Hepatocyte (in vitro differentiated cells): ENCODE measurements at places on chromosomes 3 and 15.
A peak's percentile ranks its signal among the peaks of the same experiment; 100 is the strongest.

DNA sequence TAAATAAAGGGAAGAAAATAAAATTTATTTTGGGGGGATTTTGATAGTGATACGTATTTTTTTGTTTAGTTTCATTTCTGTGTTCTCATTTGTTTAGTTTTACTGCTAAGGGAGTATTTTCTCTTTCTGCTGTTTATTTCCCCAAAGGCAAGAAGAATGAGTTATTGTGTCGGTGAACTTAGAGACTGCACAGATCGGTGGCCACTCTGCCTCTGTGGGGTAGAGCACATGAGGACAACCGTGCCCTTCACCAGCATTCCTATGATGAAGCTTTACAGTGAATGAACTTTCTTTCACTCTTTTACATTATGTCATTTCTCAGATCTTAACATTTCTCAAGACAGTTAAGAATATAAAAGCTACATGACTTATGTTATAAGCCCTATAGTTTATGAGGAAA is 214.4 kb downstream of the OCA2 start:
- DNase-seq, result no peak

DNA sequence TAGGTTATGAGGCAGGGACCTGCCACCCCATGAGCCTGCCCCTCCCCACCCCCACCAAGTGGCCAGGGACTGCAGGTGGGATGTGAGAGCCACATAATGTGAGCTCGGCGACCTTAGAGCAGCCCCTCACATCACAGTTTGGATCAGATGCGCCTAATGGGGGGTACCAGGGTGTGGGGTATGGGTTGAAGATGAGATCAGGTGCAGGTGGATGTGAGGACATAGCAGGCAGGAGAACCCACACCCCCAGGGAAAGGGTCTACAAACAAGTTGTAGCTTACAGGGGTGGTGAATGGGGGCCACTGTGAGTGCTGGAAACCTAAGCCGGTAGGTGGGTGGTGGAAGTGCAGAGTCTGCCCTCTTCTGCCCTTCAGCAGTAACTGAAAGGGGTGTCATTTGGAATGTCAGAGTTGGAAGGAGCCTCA is 94.0 kb downstream of the CORO2B start:
- DNase-seq, result no peak

GRCh38 chr3:37726525-37727290 is 135.0 kb upstream of the CTDSPL start:
- no peak for DNase-seq

DNA sequence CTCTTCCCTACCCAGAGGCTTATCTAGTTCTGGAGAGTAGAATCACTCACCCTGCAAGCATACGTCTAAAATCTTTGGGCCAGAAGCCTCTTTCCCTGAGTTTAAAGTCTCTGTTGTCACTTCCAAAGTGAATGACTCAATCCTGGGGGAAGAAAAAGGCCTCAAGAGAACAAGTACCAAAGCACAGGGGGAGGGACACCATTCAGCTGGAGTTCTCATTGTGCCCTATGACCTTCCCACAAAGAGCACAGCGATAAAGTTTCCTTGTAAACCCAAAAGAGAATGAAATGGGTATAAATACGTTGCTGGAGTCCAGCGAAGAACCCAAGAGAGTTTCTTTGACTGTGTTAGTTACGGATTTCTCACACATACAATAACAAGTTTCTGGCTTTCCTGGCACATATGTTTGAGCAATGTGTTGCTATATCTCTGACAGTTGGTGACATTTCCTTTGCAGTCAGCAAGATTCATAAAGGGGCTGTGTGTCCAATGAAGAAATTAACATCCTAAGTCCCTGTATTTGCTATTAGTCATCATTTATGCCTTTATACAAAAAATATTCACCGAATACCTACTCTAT is 107.3 kb upstream of the PTPRG start:
- DNase-seq, result no peak

GRCh38 chr3:147354623-147355022 is 51.7 kb downstream of the ZIC4 start:
- DNase-seq, result no peak

- DNase-seq, result no peak
Observed at GRCh38 chr3:61300006-61300380, 48.7 kb upstream of the FHIT start.

DNA sequence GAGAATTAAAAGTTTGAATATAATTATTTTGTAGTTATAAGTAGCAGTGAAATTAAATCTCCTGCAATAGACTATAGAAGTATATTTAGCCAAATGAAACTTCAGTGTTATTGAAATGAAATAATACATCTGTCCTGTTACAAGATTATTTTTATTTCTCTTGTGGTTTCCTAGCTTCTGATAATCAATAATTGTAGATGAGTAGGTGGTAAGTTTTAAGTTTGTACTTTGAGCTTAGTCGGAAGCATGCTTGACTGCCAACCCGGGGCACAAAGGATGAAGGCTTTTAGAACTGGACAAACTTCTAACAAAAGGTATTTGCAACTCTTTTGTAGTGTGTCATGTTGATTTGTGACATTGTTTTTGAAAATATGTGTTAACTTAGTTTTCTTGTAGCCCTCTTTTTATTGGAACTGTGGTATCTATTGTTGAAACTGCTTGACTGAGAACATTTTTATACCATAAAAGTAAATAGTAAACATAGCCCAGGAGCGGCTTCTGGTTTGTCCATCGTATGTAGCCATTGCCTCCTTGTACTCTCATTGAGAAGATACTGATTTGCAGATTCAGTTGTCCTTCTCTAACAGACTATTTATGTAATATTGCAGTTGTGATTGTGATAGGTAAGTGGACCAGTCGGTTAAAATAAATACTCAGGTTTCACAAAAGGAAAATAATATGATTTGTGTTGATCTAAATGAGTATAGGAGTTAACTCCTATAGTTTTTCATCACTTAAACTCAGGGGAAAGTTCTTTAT is 2.9 kb downstream of the CTNNB1 start:
- DNase-seq, result no peak

DNA sequence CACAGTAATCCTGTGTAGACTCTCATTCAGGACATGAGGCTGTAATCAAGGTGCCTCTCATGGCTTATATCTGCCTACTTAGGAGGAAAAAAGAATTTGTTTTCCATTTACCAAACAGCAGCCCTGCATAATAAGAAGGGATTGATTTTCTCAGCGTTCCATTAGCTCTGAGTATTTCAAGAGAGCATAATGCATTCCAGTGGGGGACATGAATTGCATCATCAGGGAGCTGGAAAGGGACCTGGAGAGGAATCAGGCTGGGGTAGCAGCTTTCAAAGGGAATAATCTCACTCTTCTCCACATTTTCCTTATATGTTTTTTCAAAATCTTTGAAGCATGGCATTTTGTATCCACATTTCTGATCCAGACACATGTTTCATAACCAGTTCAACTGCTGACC is 150.6 kb upstream of the ANKRD28 start:
- DNase-seq, result no peak

GRCh38 chr3:109851854-109852253 is 514.5 kb upstream of the DPPA4 start:
- DNase-seq, result no peak

DNA sequence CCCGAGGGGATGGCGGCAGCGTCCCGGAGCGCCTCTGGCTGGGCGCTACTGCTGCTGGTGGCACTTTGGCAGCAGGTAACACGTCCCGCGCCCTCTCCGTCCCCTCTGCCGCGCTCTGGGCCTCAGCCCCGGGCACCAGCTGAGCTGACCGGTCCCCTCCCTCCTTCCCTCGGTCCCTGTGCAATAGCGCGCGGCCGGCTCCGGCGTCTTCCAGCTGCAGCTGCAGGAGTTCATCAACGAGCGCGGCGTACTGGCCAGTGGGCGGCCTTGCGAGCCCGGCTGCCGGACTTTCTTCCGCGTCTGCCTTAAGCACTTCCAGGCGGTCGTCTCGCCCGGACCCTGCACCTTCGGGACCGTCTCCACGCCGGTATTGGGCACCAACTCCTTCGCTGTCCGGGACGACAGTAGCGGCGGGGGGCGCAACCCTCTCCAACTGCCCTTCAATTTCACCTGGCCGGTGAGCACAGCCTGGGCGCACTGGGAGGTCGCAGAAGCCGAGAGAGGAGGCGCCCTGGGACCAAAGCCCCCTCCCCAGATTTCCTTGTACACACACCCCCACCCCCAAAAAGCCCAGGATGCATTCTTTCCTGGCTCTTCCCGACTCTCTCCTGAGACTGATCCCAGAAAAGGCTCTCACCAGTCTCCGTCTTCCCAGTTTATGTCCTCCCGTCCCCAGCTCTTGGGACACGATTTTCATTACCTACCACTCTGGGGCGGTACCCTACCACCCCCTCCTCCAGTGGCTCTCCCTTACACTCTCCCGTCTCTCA is 705 bp downstream of the DLL4 start:
- peak; percentile 74 for DNase-seq

- no peak for DNase-seq
Observed at GRCh38 chr3:114111060-114111770, 54.7 kb downstream of the QTRT2 start.

DNA sequence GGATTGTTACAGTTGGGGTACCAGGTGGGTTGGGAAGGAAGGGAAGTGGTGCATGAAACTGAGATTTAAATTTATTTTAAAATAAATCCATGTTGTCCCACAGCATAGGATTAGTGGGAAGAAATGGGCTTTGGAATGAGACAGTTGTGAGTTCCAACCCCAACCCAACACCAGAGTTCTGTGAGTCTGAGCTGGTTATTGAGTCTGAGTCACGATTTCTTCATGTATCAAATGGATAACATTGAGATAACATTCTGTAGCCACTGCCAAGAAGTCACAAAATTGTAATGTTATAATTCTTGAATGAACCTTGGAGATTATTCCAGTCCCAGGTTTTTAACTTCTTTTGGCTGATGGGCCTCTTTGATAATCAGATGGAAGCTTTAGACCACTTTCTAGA is 13.7 kb downstream of the IFT122 start:
- no peak for DNase-seq

- DNase-seq, result peak; percentile 67
Observed at GRCh38 chr3:156812521-156813335, 13.4 kb upstream of the LEKR1 start.
